WTC11 (cell line): ENCODE measurements at places on chromosomes 2 and 18.

GRCh38 chr2:11077411-11077810, 77.9 kb upstream of the SLC66A3 start:
- no peak for DNase-seq
- H3K27ac ChIP-seq = no peak overlapping the region
- H3K36me3 ChIP-seq = no peaks in the 10 kb centered on the region
- H3K4me1 ChIP-seq = peaks cover 14% of the 10 kb centered on the region
- H3K4me3 ChIP-seq = no peak overlapping the region

DNA sequence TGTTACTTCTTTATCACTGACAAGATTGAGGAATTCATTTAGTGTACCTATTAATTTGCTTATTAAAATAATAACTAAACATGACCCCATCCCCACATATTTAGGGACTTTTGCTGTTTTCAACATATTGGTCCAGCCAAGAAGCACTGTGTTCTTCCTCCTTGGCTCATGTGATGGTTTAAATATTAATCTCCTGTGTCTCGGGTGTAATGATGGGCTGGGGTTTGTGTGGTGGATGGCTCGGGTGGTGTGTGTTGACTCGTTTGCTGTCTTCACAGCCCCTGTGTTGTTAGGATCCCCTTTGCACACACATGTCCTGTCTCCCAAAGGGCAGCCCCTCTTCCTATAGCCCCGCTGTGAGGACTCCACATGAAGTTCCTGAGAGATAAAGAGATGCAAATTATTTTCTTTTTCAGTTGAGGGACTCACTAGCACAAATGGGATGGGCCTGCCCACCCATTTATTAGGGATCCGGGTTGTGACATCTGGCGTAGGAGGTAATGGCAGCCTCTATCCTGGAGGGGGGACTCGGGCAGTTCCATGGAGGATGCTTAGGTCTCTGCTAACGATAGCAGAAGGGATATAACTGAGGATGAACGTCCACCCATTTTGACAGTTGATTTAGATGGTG, 53.4 kb downstream of the FHOD3 start:
- no peaks in the 10 kb centered on the region; the same call in 1 of the 2 replicates for H3K27me3 ChIP-seq
- peak overlapping the region; percentile 9; the same call in 1 of the 2 replicates for H3K4me3 ChIP-seq
- peaks cover 26% of the 10 kb centered on the region for H3K4me1 ChIP-seq
- no peaks in the 10 kb centered on the region for H3K36me3 ChIP-seq
- DNase-seq = no peak

GRCh38 chr2:193583638-193584400, 1389.1 kb upstream of the TMEFF2 start:
- no peaks in the 10 kb centered on the region for H3K36me3 ChIP-seq
- H3K27me3 ChIP-seq = no peaks in the 10 kb centered on the region
- no peak overlapping the region for H3K4me3 ChIP-seq
- H3K4me1 ChIP-seq = peaks cover 9% of the 10 kb centered on the region
- peak; percentile 66 for DNase-seq

GRCh38 chr2:201696151-201696659, 2.2 kb downstream of the MPP4 start:
- H3K4me1 ChIP-seq = peaks cover 52% of the 10 kb centered on the region
- no peak overlapping the region for H3K27ac ChIP-seq
- no peak for DNase-seq
- no peak overlapping the region for H3K4me3 ChIP-seq
- no peaks in the 10 kb centered on the region for H3K27me3 ChIP-seq

- H3K27me3 ChIP-seq = no peaks in the 10 kb centered on the region; the same call in 1 of the 2 replicates
- H3K36me3 ChIP-seq = no peaks in the 10 kb centered on the region
- peaks cover 17% of the 10 kb centered on the region for H3K4me1 ChIP-seq
Measured at GRCh38 chr2:122528061-122528460, 772.6 kb downstream of the TSN start.

DNA sequence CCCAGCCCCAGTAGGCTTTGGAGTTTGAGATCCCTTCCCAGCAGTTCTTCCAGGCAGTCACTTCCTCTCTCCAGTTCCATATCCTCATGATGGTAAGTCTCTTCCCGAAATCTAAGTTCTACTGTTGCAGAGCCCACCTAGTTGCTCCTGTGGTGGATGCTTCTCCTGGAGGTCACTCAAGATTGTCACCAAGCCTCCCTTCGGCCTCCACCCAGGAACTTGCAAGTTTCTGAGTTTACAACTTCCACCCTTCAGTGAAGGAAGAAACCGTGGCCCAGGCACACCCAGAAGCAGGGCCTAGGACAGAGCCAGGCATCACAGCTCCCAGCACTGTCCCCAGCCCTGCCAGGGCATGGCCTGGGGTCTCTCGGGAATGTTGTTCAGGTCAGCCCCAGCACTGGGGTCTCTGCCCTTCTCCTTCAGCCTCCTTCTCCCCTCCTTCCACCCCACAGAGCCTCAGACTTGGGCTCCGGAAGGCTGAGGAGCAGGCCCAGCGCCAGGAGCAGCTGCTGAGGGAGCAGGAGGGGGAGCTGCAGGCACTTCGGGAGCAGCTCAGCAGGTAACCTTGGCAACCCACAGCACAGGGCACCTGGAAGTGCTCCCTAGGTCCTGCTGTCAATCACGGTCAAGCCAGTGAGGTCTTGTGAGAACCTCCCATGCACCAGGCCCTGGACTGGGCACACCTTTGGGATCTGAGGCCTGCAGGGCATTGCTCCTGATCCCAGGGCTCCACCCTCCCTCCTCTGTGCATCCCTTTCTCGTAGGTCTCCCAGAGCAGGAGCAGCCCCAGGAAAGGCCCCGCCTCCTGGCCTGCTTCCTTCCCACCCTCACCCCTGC, 7.1 kb downstream of the RUFY4 start:
- no peak overlapping the region for H3K4me3 ChIP-seq
- H3K4me1 ChIP-seq = peaks cover 10% of the 10 kb centered on the region
- no peaks in the 10 kb centered on the region; the same call in 1 of the 2 replicates for H3K27me3 ChIP-seq
- H3K27ac ChIP-seq = no peak overlapping the region

GRCh38 chr2:239359196-239359912, 41.5 kb downstream of the HDAC4 start:
- no peak overlapping the region for H3K4me3 ChIP-seq
- no peak for DNase-seq
- peaks cover 20% of the 10 kb centered on the region for H3K36me3 ChIP-seq
- no peaks in the 10 kb centered on the region for H3K27me3 ChIP-seq
- peaks cover 27% of the 10 kb centered on the region for H3K4me1 ChIP-seq

GRCh38 chr2:12212841-12213597, 466.6 kb downstream of the LPIN1 start:
- H3K27me3 ChIP-seq = no peaks in the 10 kb centered on the region; the same call in 1 of the 2 replicates
- no peak overlapping the region for H3K27ac ChIP-seq
- H3K4me1 ChIP-seq = peaks cover 3% of the 10 kb centered on the region; the same call in 1 of the 2 replicates
- no peak for DNase-seq
- H3K4me3 ChIP-seq = no peak overlapping the region
- no peaks in the 10 kb centered on the region for H3K36me3 ChIP-seq

DNA sequence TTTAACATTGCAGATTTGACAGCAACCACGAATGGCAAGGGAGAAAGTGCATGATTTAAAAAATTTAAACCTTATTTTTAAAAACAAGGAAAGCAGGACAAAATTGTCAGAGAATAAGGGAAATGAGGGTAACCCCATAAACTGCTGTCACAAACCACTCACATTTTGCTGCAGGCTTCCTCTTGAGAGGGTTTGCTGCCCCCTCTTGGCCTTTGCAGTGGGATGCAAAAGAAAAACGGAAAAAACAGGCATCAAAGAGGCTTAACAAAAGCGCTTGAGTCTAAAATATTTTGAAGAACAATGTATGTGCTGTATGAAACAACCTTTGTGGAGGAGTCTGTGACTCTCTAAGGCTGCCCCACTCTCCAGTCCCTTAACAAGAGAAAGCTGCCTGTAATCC, 91.6 kb downstream of the TMX3 start:
- no peaks in the 10 kb centered on the region for H3K27me3 ChIP-seq
- H3K4me3 ChIP-seq = no peak overlapping the region
- peaks cover 3% of the 10 kb centered on the region for H3K4me1 ChIP-seq
- no peaks in the 10 kb centered on the region for H3K36me3 ChIP-seq

DNA sequence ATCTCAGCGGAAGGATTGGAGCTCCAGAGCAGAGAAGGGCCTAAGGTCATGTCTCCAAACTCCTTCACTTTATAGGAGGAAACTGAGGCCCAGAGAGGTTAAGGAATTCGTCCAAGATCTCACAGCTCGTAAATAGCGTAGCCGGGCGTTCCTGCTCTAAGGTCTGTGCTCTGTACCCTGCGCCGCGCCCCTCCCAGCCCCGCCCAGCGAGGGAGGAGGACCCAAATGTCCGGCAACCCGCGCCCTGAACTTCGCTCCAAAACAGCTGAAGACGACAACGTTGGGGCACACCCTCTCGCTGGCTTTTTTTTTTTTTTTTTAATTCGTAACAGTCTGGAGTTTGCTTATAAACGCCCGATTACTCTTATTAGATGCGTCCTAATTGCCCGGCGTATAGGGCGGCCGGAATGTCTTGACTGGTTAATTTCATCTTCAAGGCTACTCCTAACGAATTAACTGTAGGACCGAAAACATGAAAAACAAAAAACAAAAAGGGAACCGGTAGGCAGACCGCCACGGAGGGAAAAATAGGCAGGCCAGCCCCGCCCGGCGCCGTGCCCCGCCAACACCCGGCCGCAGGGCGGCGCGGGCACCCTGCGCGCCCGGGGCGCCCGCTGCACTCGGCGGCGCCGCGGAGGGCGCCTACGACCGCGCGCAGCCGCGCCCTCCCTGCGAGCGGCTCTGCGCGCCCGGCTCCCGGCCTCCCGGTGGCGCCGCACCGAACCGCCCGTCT, 928 bp upstream of the FOSL2 start:
- H3K27ac ChIP-seq = no peak overlapping the region
- H3K36me3 ChIP-seq = no peaks in the 10 kb centered on the region
- peaks cover 18% of the 10 kb centered on the region for H3K4me1 ChIP-seq
- H3K27me3 ChIP-seq = peaks cover 49% of the 10 kb centered on the region
- peak overlapping the region; percentile 77 for H3K4me3 ChIP-seq
- DNase-seq = peak; percentile 66

DNA sequence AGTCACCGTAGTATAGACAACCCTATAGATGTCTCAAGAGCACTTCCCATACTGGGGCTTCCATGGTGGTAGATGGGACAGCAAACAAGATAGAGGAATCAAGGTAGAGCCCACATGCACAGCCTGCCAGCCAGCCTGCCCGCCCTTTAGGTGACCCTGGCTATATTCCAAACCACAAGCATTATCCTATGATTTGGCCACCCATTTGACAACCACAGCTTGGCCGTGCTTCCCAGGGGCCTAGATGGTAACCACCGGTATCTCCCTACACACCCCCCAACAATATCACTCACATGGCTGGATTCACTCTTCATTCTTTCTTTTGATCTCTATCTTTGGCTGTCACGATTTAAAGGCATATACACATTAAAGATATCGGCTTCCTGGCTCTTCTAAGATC, 85.3 kb downstream of the CDK15 start:
- DNase-seq = no peak
- peaks cover 28% of the 10 kb centered on the region for H3K4me1 ChIP-seq
- no peak overlapping the region for H3K4me3 ChIP-seq
- H3K27ac ChIP-seq = no peak overlapping the region
- no peaks in the 10 kb centered on the region for H3K27me3 ChIP-seq

DNA sequence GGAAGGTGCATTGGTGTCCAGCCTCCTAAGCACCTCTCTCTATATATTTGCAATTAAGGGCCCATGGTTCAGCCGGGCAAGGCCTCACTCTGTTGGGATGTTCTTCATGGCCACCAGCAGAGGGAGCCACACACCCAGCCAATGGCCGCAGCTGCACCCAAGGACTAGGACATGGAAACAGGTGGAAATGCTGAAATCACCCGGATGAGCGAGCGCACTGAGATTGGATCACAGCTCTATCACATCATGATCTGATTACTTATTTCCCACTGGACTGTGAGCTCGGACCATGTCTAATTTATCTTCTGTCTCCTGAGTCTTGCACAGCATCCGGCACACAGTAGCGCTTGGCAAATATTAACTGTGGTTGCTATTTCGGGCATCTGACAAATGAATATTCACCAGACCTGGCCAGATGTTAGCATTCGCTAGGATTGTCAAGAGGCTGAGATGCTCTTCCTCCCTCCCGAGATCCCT, 31.2 kb downstream of the KIF3C start:
- H3K27ac ChIP-seq = peak overlapping the region; percentile 66
- no peaks in the 10 kb centered on the region for H3K27me3 ChIP-seq
- DNase-seq = peak; percentile 78
- H3K36me3 ChIP-seq = peaks cover 3% of the 10 kb centered on the region; the same call in 1 of the 2 replicates
- H3K4me3 ChIP-seq = no peak overlapping the region
- H3K4me1 ChIP-seq = peaks cover 12% of the 10 kb centered on the region

GRCh38 chr18:30280186-30280585, 762.4 kb downstream of the DSC3 start:
- H3K36me3 ChIP-seq = no peaks in the 10 kb centered on the region
- H3K4me1 ChIP-seq = peaks cover 11% of the 10 kb centered on the region
- H3K4me3 ChIP-seq = no peak overlapping the region
- DNase-seq = no peak

- DNase-seq = peak; percentile 58
- peaks cover 67% of the 10 kb centered on the region for H3K4me1 ChIP-seq
- H3K4me3 ChIP-seq = peak overlapping the region; percentile 84
- no peaks in the 10 kb centered on the region for H3K36me3 ChIP-seq
- H3K27ac ChIP-seq = peak overlapping the region; percentile 93
Measured at GRCh38 chr18:58195278-58195765, 151.3 kb downstream of the NEDD4L start.

GRCh38 chr18:76351961-76352581, 143.0 kb downstream of the ZNF516 start:
- peaks cover 21% of the 10 kb centered on the region for H3K36me3 ChIP-seq
- H3K4me3 ChIP-seq = no peak overlapping the region
- H3K27ac ChIP-seq = no peak overlapping the region
- H3K27me3 ChIP-seq = no peaks in the 10 kb centered on the region

GRCh38 chr2:171034315-171034714, 105.3 kb downstream of the GORASP2 start:
- H3K36me3 ChIP-seq = peaks cover 74% of the 10 kb centered on the region
- DNase-seq = no peak
- no peak overlapping the region for H3K27ac ChIP-seq

DNA sequence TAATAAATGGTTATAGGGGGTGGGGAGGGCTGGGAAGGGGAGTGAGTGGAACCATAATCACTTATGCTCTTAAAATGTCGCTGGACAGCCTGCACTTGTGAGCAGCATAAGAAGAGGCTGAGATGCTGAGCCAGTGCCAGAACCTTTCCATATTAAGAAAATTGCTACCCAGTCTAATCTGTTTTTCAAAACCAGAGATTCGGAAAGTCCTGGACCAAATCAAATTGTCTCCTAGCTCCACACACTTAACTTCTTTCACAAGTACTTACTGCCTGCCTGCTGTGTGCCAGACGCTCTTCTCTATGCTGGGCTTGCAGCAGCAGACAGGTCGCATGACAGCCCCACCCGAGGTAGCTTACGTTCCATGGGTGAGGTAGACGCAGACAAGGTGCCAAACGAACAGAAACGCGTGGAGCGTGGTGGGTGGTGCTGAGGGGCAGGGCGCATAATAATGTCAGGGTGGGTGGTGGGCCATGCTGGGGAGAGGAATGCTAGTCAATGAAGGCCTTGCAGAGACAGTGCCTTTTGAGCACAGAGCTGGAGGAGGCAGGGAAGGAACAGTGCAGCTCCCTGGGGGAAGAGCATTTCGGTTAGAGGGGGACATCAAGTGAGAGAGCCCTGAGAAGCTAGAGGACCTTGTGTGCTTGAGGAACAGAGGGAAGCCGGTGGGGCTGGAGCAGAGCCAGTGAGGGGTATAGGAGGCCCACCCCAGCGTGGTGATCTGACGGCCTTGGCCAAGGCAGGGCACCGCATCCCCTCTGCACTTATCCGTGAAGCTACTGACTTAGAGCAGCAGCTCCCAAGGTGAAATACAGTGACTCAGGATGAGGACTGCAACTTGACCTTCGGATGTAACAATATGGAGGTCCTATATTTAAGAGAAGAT, 123.5 kb upstream of the DAPL1 start:
- no peaks in the 10 kb centered on the region for H3K27me3 ChIP-seq
- no peak for DNase-seq
- peak overlapping the region; percentile 81 for H3K27ac ChIP-seq

GRCh38 chr2:188776634-188777033, 197.5 kb upstream of the COL3A1 start:
- no peak overlapping the region for H3K4me3 ChIP-seq
- no peaks in the 10 kb centered on the region for H3K36me3 ChIP-seq
- no peaks in the 10 kb centered on the region for H3K4me1 ChIP-seq
- no peak overlapping the region for H3K27ac ChIP-seq
